ENCODE measurements at places on chromosomes 5 and 9.

DNA sequence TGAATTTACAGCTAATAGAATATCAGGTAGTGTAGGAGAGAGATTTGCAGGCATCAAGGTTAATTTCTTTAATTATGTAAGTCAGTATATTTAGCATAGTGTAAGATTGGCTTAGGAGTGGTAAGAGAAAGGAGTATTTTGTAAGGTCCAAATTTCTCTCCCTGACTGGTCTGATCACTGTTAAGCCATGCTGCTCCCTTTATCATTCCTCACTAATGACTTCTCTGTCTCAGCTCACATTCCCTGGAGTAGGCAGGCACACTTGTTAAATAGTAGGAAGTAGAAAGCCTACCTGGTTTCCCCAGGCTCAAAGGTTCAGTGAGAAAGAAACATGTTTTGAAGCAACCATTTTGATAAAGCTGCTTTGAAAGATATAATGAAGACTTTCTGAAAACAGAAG, 90.7 kb downstream of the SMIM15 start:
- no peak for DNase-seq

DNA sequence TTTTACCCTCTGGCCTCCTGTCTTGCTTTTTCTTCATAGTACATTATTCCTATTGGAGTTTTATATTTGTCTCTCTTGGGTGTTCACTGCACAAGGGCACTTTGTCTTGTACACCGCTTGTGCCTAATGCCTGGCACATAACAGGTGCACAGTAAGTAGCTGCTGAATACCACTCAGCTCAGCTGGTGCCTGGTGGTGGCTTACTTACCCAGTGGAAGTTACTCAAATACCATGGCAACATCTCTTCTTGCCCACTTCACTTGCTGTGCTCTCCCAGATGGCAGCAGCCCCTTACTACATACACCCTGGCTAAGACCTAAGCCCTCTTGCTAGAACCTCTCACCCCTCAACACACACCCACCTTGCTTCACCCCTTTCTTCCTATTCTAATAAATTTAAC, 11.3 kb upstream of the SKP1 start:
- no peak for DNase-seq

GRCh38 chr5:173454736-173455598, 126.8 kb upstream of the STC2 start:
- DNase-seq = no peak

- no peak for DNase-seq
These were observed 251.9 kb downstream of the NFIB start for GRCh38 chr9:14061936-14062585.

DNA sequence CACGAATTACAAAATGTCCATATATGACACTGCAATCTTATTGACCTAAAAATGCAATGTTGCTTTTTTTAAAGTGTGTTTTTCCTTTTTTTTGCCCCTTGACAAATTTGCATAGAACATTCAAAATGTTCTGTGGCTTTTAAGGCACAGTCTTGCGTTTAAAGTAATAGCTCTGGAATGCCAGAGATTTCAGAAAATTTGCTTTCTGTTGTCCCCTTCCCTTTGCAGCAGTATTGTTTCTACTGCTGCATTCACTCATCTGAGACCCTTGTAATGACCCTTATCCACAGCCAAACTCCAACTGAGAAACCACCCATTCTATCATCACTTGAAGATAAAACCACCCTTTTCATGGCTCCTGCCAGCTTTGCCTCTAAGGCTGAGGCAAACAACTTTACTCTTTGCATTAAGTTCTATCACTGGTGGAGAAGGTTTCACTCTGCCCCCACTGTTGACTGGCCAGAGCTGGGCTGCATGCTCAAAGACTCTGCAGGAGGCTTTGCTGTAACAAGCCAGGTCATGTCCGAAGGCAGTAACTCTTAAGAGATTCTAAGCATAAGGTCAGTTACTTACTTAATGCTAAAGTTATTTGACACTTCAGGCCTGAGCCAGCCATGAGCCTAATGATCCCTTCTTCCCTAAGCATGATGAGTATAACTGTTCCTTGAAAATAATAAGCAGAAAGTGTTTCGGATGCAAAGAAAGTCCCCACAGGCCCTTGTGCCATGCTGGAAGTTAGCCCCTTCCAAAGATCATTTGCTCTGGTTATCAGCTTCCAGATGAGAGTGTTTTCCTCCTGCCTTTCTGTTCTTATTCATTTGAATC, 101.9 kb downstream of the CD180 start:
- DNase-seq = no peak

- no peak for DNase-seq
These were observed 100.7 kb downstream of the YTHDC2 start for GRCh38 chr5:113614191-113614590.

- DNase-seq = peak; percentile 75
These were observed 5.9 kb downstream of the ABCA2 start for GRCh38 chr9:137021979-137022661.

DNA sequence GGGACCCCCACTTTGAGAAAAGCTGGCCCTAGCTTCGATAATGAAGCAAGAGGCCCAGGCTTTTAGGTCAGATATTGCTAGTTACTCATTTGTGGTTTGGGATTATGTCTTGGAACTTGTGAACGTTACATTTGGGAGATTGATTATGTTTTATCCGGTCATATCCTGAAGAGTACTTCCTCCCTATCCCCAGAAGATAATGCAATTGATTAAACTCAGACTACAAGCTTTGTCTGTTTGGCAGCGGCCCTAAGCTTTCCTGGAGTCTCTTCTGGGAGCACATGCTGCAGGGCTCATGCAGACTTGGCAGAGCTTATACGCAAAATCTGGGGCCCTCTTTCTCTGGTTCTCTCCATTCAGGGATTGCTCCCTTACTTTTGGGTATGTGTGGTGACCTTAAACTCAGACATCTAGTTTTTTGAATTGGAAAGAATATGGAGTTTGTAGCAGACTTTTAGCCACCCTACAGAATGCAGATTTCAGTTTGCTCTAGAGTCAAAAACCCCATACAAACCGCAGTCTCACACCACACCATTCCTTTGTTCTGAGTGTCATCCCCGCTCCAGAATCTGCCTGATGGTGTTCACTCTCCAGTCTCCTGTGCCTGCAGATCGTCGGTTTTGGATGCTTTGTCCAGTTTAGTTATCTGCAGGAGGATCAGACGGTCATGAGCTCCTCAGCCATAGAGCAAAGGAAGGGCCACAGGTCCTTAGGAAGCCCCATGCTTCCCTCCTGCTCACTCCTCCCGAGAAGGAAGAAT, 449.5 kb upstream of the TRPC7 start:
- DNase-seq = no peak

GRCh38 chr9:119318371-119318770, 50.9 kb downstream of the BRINP1 start:
- DNase-seq = no peak

- no peak for DNase-seq
These were observed 40.3 kb downstream of the ZNF354A start for GRCh38 chr5:178690208-178690607.

DNA sequence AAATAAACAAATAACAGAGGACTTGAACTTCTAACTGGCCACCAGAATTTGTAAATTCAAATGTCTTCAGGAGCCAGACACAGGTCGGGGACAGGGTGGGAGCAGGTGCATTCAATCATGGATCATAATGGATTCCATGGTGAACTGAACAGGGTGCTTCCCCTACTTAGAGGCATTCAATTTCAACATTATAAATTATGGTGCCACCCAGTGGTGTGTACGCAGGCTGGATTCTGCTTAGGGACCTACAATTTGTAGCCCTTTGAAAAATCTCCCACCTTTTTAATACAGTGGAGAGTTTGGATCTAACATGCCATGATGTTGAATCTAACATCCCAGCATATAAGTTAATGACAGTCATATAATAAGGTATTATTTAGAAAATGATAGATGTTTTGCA, 22.3 kb downstream of the KLF9 start:
- no peak for DNase-seq

- no peak for DNase-seq
These were observed 4.4 kb upstream of the CD180 start for GRCh38 chr5:67200809-67201562.

DNA sequence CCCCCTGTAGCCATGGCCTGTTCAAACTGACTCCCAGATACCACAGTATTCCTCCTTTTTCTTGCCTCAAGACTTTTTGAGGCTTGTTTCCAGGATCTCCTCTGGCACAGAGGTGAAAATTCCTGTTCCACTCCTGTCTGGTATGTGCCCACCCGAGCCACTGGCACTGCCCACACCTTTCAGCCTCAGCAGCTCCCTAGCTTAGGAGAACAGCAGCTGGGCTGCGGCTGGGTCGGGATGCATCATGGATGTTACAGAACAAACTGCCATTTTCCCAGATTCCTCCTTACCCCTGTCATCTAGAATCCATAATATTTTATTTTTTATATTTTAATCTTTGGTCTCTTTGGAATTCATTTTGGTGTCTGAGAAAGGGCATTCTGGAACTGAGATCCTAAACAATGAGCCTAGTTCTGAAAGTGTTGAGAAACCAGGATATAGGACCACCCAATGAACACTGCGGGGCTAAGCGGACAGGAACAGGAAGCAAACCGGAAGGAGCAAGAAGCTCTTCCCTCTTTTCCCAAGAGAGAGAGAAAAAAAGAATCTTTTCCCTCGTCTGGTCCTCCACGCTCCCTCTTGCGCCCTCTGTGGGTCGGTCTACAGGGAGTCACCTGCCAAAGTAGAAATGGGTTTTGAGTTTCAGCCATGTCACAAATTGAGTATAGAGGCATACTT, 12.5 kb downstream of the OR2S2 start:
- peak; percentile 29 for DNase-seq

DNA sequence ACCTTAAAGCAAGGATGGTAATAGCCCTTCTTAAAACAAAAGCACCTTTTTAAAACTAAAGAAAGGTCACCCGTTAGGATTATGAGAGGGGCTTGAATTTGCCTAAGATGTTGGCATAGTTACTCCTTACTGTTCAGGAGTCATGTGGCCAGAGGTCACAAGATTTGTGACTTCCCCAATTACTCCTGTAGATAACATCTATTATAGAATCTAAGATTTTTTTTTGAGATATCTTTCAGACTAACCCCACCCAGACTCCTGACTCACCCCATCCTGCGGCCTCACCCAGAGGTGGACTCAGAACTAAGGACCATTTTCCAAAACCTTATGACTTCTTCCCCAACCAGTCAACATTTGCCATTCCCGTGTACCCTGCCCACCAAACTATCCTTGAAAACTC, 2.4 kb downstream of the CD180 start:
- no peak for DNase-seq

DNA sequence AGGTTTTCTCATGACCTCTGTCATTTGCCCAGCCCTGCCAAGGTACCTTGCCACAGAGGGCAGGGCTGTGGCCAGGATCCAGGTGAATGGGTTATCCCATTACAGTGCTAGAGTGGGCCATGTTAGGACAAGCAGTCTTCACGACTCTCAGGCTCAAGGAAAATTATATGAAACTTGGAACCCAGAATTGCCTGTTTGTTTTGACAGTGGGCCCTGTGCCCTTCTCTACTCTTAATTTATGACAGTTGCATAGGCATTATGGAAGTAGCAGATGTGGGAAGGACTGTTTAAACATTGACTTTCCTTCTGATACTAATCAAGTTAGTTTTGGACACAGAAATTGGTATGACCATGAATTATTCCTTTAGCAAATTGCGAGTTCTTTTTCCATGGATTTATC, 41.7 kb downstream of the ITGA2 start:
- no peak for DNase-seq

GRCh38 chr5:109987355-109987754, 297.6 kb downstream of the MAN2A1 start:
- DNase-seq = no peak

- DNase-seq = no peak
These were observed 1030.2 kb upstream of the SEMA6A start for GRCh38 chr5:117604845-117605244.

GRCh38 chr5:42620579-42621216, 135.9 kb upstream of the CCDC152 start:
- DNase-seq = no peak

DNA sequence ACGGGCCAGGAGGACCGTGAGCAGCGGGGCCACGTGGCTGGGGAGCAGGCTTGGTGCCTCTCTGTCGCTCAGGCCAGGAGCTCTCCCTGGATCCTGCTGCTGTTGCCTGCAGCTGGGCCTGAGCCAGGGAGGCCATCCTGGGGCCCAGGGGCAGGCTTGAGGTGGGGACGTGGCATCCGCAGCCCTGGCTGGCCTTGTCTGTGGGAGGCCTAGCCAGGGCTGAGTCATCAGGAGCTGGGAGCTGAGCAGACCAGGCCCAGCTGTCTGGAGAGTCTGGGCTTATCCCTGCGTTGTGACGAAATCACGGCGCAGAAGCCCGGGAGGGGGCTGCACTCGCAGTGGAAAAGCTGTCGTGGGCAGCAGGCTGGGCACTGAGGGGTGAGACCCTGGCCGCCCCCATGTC, 138.8 kb upstream of the COL5A1 start:
- no peak for DNase-seq

- peak; percentile 80 for DNase-seq
These were observed at the start of gene REXO4 for GRCh38 chr9:133417541-133418461. Gene REXO4, minus strand, starts transcription at chr9:133418010. Its CDS starts 166 bp downstream, at chr9:133417844.

DNA sequence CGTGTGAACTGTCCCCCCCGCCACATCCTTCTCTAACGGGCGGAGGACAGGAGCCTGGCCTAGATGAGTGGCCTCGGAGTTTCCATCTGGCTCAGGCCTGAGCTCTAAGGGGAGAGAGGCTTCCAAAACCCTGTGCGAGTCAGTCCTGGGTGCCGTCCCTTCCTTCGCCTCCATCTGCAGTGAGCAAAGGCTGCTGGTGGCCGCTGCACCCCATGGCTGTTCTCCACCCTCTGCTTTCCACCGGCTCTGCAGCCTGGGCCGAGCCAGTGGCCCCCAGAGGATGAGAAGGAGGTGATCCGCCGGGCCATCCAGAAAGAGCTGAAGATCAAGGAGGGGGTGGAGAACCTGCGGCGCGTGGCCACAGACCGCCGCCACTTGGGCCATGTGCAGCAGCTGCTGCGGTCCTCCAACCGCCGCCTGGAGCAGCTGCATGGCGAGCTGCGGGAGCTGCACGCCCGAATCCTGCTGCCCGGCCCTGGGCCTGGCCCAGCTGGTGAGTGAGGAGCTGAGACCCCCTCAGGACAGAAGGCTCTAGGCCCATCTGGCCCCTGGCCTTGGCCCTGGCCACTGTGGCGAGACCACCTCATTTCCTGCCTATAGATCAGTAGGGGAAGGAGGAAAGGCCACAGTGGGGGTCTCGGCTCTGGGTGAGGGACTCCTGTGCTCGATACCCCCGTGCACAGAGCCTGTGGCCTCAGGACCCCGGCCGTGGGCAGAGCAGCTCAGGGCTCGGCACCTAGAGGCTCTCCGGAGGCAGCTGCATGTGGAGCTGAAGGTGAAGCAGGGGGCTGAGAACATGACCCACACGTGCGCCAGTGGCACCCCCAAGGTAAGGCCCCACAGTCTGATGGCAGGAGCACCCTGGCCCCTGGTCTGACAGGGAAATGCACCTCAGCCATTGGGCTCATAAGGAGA, 3.0 kb downstream of the PKN3 start:
- no peak for DNase-seq

- DNase-seq = no peak
These were observed 413.6 kb downstream of the ELAVL2 start for GRCh38 chr9:23412458-23412857.

DNA sequence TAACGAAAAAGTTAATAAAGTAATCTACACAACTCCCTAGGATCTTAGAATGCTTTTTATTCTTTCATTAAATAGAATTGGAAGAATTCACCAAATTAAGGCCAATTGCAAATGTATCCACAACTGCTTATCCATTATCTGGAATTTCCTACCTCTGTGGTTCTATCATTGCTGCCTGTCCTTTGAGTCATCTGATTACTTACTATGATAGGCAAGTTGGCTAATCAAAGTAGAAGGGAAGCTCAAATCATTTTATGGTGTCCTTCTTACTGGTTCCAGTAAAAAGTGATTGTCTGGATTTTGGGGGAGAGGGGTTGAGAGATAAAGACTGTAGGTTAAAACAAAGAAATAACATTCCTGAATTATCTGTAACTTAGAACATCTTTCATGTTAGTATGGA, 161.4 kb upstream of the GNA14 start:
- DNase-seq = no peak

Measured in NK-92 treated with Interleukin-12 subunit alpha and Interleukin-12 subunit beta, amount 100 ng/mL, for 24 hours (cell line).